ENCODE measurements at places on chromosomes 2 and 18. TPM values are rescaled to one million over a fixed set of nuclear protein-coding genes. Genes with fewer than 3 reads are reported as not detected.

TET3 gene
- total RNA-seq = 2.8 TPM

DNA sequence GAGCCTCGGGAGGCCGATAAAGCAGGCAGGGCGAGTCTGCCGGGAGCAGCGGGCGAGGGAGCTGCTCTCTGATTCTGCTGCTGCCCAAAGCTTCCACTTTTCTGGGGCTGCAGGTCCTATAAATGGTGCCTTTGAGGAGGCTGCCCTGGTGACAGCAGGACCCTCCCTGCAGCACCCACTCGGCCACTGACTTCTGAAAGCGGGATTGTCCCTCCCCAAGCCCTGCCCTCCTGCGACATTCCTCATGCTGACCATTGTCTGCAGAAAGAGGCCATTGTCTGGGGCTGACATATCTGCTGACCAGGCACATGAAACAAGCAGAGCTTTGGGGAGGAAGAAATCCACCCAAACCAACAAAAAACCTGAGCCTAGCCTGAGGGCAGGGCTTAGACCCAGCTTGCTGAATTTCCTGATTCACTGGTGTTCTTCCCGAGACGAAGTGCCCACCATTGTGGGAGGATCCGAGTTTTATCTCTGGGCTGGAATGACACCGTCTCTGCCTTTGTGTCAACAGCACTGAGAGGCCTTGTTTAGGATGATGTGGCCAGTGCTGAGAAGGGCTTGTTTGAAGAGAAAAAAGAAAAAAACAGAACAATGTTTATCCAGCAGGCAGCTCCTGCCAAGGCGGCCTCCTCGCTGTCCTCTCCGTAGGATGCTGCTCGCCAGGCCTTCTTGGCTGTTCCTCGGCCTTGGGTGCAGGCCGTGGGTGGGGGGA, 129.7 kb downstream of the MYCN start:
- no peaks in the 10 kb centered on the region for H3K36me3 ChIP-seq
- H3K4me1 ChIP-seq = no peaks in the 10 kb centered on the region
- DNase-seq = no peak
- no peak overlapping the region for H3K4me3 ChIP-seq
- no peaks in the 10 kb centered on the region for H3K27me3 ChIP-seq

SNTG2 gene
- 0.92 TPM for total RNA-seq

- peaks cover 4% of the 10 kb centered on the region for H3K36me3 ChIP-seq
- H3K27ac ChIP-seq = no peak overlapping the region
- H3K4me3 ChIP-seq = no peak overlapping the region
- no peaks in the 10 kb centered on the region for H3K4me1 ChIP-seq
- no peaks in the 10 kb centered on the region for H3K27me3 ChIP-seq
These were observed 17.2 kb upstream of the SDC1 start for GRCh38 chr2:20241973-20242726.

- H3K36me3 ChIP-seq = no peaks in the 10 kb centered on the region
- peaks cover 45% of the 10 kb centered on the region for H3K4me1 ChIP-seq
- no peak for DNase-seq
- no peak overlapping the region for H3K4me3 ChIP-seq
- H3K27ac ChIP-seq = peak overlapping the region; percentile 76
- H3K27me3 ChIP-seq = no peaks in the 10 kb centered on the region
These were observed 55.4 kb downstream of the MALT1 start for GRCh38 chr18:58726671-58727070.

DNA sequence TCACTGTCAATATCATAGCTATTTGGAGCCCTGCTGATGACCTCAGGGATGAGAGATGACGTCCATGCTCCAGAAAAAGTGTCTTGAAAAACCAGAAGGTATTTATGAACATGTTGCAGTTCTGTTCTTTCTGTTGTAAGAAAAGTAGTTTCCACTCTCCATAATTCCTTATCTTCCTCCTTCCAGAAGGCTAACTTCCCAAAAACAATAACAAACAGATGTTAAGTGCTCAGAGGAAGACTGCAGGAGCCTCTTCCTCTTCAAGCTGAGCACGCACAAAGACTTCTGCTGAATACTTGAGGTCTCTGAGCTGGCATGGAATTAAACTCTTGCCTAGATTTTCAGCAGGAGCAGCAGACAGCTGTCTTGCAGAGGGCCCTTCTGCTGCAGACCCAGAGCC, 434.5 kb upstream of the KLHL29 start:
- no peaks in the 10 kb centered on the region for H3K27me3 ChIP-seq
- H3K36me3 ChIP-seq = no peaks in the 10 kb centered on the region
- H3K4me3 ChIP-seq = no peak overlapping the region
- H3K27ac ChIP-seq = no peak overlapping the region

- H3K36me3 ChIP-seq = no peaks in the 10 kb centered on the region
- no peaks in the 10 kb centered on the region for H3K4me1 ChIP-seq
- no peak overlapping the region for H3K4me3 ChIP-seq
- H3K27ac ChIP-seq = no peak overlapping the region
- DNase-seq = no peak
These were observed 176.9 kb upstream of the SMAD7 start for GRCh38 chr18:49127471-49128190.
